ENCODE measurements at places on chromosomes 6 and 20.

DNA sequence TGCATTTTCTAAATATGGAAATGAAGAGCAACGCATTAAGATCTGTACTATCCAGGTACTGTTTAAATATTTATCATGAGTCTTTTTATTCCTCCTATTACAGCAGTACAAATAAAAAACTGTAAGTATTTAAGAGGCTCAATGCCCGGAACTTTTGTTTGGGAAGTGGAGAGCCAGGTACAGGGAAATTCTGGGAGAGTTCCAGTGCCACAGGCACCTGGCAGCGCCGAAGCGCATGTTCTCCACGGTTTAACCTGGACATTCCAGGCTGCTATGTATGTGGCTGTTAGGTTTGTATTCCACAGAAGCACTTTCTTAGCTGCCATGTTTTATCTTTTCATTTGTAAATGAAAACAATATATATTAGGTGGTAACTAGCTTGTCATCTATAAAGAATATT is 81.7 kb downstream of the PREP start:
- no peak for DNase-seq

- DNase-seq: no peak
These were observed 11.2 kb upstream of the C20orf144 start for GRCh38 chr20:33650753-33651561.

GRCh38 chr6:81237226-81237625 is 515.3 kb downstream of the TENT5A start:
- DNase-seq: no peak

GRCh38 chr20:62352402-62353288 is 14.5 kb downstream of the LAMA5 start:
- DNase-seq: no peak

DNA sequence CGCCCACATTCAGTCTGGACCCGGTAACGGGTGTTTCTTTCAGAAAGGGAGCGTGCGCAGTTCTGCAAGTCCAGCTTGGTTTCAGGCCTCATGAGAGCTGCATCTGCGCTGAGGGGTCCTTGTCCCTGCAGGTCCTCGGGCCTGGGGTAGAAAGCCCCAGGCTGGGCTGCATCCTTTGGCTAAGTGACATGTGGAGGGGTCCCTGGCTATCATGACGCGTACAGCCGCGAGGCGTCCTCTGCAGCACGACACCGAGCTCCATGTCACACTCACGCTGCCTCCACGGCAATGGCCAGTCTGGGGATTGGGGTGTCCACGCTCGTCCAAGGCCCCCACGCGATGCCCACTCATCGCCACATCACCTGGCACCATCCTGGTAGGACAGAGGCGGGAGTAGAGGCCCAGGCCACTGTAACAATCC is 1.7 kb upstream of the KIF25 start:
- no peak for DNase-seq

DNA sequence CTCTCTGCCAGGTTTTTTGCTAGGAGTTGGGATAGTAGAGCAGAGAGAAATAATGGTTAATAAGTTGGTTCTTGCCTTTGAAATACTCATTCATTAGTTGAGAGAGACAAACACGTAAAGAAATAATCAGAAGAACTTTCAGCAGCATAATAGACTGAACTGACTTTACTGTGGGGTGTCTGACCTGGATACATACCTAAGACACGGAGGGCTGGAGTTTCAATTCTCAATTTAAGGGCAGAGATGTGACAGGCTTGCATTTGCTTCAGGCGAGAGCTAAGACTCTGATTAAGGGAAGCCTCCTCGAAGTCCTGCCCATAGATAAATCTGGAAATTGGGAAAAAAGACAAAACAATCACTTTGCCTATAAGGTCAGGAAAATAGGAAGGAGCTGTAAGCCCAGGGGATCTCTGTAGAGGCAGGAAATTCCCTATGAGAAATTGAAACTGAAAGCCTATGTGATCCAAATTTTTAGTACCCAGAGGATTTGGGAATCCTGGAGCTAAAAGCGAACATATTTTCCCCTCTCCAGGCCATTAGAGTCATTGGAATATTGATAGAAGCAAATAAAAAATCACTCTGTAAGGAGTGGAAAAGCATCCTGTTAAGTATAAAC is 276.8 kb downstream of the PHACTR1 start:
- DNase-seq: no peak

Data from stimulated activated CD8-positive, alpha-beta memory T cell treated with anti-CD3 and anti-CD28 coated beads, Interleukin-4, amount 100 ng/mL, for 24 hours (primary cell).